ENCODE measurements at places on chromosomes 5 and 9.

GRCh38 chr5:172452398-172453205, 1.7 kb downstream of the SH3PXD2B start:
- peak; percentile 41 for DNase-seq

DNA sequence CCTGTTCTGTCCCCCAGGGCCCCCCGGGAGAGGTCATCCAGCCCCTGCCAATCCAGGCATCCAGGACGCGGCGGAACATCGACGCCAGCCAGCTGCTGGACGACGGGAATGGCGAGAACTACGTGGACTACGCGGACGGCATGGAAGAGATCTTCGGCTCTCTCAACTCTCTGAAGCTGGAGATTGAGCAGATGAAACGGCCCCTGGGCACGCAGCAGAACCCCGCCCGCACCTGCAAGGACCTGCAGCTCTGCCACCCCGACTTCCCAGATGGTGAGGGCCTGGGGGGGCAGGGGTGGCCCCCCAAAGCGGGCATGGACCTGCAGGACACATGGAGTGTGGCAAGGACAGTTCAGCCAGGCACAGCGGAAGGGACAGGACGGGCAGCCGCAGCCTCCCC, 56.0 kb upstream of the FCN2 start:
- no peak for DNase-seq

GRCh38 chr5:140391312-140391711, 10.3 kb upstream of the ANKHD1 start:
- DNase-seq = no peak

DNA sequence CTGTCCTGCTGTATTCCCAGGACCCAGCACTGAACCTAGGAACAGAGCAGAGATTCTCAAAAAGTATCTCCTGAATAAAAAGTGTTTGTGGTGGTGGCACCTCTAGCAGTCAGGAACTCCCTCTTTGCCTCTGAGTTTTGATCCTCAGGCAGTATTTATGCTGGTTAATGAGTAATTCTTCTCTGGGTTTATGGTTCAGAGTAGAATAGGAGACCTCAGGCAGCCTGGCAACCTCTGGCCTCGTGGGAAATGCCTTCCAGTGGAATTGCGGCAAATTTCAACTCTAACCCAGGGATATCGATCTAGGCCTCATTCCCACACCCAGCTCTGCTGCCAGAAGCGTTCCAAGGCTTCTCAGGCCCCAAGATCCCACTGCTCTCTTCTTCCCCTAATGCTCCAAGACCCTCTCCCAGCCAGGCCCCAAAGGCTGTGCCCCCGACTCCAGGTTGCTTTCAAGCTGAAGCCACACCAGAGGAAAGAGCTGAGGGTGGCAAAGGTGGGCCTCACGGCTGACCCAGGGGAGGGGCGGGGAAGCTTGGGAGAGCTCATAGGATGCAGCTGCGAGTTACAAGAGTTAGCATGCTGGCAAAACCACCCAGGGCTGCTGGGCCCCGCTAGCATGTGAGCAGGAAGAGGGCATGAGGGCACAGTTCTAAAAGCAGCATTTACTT, 10.9 kb upstream of the HDHD3 start:
- no peak for DNase-seq

DNA sequence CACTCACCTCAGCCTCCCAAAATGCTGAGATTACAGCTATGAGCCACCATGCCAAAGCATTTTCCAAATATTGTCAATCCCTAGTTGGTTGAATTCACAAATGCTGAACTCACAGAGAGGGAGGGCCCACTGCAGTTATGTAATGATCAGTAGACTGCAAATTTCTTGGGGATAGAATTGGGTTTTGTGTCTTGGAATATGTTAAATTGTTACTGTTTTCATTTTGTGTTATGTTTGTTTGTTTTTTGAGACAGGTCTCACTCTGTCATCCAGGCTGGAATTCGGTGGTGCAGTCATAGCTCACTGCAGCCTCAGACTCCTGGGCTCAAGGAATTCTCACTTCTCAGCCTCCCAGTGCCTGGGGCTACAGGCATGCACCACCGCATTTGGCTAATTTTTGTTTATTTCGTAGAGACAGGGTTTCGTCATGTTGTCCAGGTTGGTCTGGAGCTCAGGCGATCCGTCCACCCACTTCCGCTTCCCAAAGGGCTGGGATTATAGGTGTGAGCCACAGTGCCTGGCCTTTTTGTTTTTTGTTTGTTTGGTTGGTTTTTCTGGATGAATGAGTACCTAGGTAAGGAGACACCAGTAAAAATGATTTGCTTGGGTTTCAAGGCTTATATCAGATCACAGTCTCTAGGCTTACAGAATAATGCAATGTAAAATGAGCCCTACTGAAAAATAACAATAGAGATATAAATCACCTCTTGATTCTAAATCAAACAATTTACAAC, 31.5 kb upstream of the LMNB1 start:
- DNase-seq = no peak

GRCh38 chr9:124242331-124243194, 15.2 kb upstream of the NEK6 start:
- no peak for DNase-seq

DNA sequence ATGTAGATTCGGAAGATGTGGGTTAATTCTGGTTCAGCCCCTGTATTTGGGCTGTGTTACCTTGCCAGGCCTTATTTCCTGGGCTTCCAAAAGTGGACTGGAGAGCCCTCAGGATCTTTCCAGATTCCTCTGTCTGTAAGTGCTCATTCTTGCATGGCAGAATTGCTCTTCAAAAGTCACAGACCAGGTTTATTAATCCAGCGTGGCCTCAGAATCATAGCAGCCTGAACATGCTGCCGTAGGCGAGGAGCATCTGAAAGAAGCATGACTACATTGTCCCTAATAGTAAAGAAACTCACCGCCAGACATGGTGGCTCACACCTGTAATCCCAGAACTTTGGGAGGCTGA, 307.8 kb downstream of the GADD45G start:
- no peak for DNase-seq

- peak; percentile 89 for DNase-seq
Observed at GRCh38 chr5:112160652-112161391, 258.3 kb downstream of the EPB41L4A start.

GRCh38 chr5:59484618-59485017, 408.9 kb downstream of the PDE4D start:
- no peak for DNase-seq

GRCh38 chr5:176533894-176534611, 3.1 kb downstream of the RNF44 start:
- no peak for DNase-seq

DNA sequence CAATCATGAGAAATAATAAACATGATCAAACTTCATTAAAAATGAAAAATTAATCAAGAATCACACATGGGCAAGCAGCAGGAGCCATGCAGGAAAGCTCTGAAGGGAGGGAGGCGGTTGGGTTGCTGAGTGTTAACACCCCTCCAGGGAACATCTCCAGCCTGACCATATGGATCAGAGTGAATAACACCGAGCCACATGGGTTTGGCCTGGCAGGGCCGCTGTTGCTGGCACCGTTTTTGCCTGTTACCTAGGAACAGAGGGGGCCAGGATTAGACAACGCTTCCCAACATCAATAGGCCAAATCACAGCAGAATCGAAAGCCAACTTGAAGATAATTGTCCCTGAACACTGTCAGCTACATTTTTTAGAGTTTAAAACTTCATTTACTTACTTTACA, 160.2 kb downstream of the DENND1A start:
- no peak for DNase-seq

DNA sequence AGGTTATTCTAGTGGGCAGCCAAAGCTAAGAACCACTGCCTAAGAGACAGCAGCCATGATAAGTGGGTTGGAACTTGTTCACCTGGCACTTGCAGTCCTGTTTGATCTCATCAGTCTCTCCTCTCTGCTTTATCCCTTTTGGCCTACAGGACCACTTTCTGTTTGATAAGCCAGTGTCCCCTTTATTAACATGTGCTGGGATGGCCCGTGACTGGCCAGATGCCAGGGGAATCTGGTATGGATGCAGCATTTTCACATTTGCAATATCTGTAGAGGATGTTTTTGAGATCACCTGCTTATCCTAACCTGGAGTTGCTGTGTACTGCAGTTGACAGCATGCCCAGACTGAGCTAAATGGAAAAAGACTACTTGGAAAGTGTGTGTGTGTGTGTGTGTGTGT, 23.6 kb downstream of the CKMT2 start:
- DNase-seq = no peak

DNA sequence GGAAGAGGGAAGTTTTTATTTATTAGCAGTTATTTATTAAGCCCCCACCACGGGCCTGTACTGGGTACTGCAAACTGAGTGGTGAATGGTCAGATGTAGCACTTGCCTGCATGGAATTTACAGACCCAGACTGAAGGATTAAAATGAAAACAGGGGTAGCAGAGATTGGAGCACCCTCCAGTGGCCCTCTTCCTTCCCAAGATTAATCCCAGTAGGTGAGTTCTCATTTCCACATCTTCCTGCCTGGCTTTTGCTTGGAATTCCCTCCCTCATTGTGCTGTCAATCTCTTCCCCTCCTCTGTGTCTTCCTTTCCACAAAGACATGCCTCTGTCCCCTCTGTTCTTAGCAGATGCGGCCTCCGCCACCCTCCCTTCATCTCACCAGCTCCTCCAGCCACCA, 39.2 kb downstream of the MVB12B start:
- DNase-seq = no peak

- no peak for DNase-seq
Observed at GRCh38 chr9:111833941-111834340, 39.2 kb upstream of the SHOC1 start.

- DNase-seq = no peak
Observed at GRCh38 chr9:15942831-15943424, 390.1 kb downstream of the CCDC171 start.

DNA sequence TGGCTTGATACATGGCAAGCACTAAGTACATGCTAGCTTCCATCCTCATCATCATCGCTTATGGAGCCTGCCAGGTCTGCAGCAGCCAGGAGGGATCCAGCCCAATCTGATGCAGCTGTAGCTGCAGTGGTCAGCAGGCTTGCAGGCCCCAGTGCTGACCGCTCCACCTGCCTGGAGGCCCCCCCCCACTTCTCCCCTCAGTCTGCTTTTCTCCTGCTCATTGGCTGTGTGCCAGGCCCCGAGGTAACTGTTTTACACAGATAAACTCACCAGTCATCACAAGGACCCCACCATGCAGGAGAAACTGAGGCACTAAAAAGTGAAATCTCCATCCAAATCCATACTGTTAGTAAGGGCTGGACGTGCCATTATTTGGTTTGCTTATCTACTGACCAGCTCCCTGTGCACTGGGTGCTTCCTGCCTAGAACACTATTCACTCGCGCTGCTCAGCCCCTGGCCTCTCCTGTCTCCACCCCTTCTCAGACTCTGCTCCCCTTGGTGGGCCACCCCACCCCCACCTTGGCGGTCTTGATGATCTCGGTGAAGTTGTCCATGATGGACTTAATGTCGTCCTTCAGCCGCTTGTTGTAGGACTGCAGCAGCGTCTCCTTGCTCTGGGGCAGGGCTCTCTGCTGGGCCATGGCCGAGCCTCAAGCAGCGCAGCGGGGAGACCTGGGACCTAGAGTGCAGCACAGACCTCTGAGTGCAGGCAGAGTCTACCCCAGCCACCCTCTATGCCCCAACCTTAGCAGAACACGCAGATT, 1.7 kb downstream of the MED22 start:
- DNase-seq = no peak

DNA sequence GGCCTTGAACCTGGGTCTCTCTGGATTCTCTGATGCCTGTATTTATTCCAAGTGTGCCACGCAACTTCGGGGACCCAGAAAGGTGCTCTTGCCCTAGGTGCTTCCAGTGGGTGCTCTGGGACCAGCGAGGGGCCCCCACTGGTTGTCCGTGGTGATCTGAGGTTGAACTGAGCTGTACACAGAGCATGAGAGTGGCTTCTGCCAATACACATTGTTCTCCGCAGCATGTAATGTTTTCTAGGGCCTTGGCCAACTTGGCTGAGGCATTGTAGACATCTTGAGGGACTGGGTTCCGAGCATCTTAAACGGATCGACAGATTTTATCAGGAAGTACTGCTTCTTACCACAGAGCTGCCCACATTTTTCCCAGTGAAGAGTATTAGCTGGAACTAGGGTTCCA, 117.9 kb downstream of the MTX3 start:
- no peak for DNase-seq

DNA sequence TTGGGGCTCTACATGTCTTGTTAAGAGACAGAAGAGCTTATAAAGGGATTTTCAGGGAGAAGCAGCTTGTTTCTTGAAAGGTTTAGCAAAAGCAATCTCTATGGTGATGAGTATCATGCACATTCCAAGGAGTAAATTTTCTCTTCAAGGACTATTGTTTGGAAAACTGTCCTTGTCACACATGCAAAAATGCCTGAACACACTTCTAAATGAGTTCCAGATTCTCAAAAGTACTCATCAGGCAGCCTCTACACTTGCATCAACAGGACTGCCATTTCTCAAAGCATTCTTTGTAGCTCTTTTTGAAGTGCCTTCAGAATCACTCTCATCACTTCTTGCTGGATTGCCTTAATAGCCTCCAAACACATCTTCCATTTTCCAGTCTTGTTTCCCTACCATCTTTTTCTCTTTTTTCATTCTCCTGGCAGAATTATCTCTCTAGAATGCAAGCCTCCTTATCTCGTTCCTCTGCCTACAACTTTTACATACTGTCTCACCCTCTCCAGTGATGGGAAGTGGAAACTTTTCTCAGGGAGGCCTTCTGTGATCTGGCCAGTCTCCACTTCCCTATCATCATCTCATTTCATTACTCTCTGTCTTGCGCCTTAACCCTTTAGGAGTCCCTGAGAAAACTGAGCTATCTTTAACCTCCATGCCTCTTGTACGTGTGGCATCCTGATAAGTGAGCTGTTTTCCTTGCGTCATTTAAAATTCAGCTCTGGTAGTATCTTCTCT, 631.5 kb upstream of the TLE4 start:
- DNase-seq = no peak

- no peak for DNase-seq
Observed at GRCh38 chr9:105039175-105039799, 111.3 kb upstream of the ABCA1 start.

DNA sequence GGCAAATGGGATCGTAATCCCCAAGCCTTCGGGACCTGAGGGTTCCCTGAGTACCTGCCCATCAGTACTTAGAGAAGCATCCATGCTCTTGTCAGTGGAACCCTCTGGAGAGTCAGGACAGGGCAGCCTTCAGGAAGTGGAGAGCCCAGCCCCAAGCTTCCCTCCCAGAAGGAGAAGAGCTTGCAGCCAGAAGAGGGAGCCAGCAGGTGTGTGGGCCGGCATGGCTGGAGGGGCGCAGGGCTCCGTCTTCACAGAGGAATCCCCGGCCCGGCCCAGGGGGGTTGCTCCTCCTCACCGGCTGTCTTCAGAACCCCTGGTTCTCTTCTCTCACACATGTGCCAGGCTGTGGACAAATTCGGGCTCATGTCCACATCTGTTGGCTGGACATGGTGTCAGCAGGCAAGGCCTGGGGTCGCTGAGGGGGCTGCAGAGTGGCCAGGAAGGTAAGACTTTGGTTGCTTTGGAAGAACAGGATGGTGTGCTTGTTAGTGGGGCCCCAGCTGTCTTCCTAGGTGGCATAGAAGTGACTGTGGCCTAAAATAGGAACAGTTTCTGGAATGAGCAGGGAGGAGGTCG, 58.9 kb upstream of the RXRA start:
- DNase-seq = no peak

GRCh38 chr9:109919736-109920408, 139.9 kb downstream of the PALM2AKAP2 start:
- DNase-seq = no peak
